ENCODE measurements at places on chromosomes 6 and 20. TPM values are rescaled to one million over a fixed set of nuclear protein-coding genes. Genes with fewer than 3 reads are reported as not detected.

Gene NKX2-4
- total RNA-seq, result not detected

Gene MDFI
- 51.2 TPM for total RNA-seq

GRCh38 chr6:40688214-40688761 is 101.1 kb upstream of the LRFN2 start:
- DNase-seq, result no peak

- no peak for DNase-seq
Measured at GRCh38 chr6:100229512-100229911, 235.2 kb downstream of the SIM1 start.

Gene RRAGD
- 39.9 TPM for total RNA-seq

Gene CCR6
- not detected for total RNA-seq

DNA sequence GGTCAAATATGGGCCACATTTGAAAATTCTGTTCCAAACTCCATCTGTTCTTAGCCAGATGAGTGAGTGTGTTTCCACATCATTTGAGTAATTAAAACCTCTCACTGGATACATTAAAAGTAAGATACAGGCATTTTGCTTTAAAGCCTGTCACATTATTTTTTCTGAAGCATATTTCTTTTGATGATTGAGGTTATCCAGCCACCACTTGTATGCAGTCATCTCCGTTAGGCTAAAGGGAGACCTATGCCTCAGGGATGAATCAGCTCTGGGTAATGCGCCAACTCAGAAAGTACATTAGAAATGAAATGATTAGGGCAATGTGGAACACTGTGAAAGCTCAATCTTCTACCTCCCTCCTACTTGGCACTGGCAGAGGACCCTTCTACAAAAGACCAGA is 90.7 kb downstream of the SNAP25 start:
- no peak for DNase-seq

GRCh38 chr6:136656121-136656520 is 105.9 kb upstream of the MAP7 start:
- no peak for DNase-seq

- DNase-seq, result no peak
Measured at GRCh38 chr6:162404951-162405350, 322.6 kb downstream of the PRKN start.

GRCh38 chr6:53125276-53125675 is 23.4 kb downstream of the GCM1 start:
- no peak for DNase-seq

- no peak for DNase-seq
Measured at GRCh38 chr20:59812286-59813125, 120.9 kb downstream of the SYCP2 start.

- DNase-seq, result peak; percentile 10
Measured at GRCh38 chr6:110949679-110950285, 8.7 kb upstream of the GTF3C6 start.

Gene NKAIN4
- total RNA-seq, result 35.0 TPM

Gene SYNGAP1
- total RNA-seq, result 21.4 TPM

DNA sequence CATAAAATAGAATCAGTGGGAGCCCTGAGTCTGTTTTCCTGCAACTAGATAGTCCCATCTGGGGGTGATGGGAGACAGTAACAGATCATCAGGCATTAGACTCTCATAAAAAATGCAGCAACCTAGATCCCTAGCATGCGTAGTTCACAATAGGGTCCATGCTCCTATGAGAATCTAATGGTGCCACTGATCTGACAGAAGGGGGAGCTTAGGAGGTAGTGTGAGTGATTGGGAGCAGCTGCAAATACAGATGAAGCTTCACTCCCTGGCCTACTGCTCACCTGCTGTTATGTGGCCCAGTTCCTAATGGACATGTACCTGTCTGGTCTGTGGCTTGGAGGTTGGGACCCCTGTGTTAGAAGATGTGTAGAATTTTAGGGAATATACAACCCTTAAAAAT is 904.5 kb upstream of the EPHA7 start:
- DNase-seq, result no peak

DNA sequence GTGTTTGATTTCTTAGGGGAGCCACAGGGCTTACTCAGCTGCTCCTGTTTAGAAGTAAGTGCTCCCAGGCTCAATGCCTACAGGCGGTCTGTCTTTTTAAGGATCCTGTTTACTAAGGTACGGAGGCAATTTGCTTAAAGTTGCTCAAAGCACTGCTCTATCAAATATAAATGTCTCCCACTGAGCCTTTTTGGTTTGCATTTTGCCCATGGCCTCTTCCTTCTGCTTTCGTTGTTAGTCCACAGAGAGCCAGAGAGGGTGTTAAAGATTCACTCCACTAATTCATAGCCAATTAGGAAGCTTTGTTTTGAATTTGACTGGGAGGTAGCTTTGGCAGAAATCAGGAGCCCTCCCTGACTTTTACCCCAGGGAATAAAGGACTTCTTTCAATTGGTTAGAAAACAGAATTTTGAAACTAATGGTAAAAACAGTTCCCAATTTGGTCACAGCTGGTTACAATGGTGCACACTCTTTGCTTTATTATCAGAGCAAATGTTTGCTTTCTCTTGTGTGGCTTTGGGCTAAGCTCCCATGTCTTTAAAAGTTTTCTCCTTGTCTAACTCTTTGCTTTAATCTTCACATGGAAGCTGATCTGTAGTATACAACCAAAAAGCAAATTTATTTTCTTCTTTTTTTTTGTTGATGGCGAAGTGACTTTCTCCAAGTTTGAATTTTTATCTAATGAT is 126.2 kb downstream of the IMPG1 start:
- no peak for DNase-seq

Gene GDAP1L1
- 55.4 TPM for total RNA-seq

Gene TFAP2D
- total RNA-seq, result not detected

Gene ADGB
- total RNA-seq, result 0.36 TPM

Gene GUCA1A
- 1.6 TPM for total RNA-seq

Gene OR14J1
- 0.09 TPM for total RNA-seq

All from cerebellum (tissue), 4 donors.